ENCODE measurements at places on chromosomes 7 and 10.

- no peak for DNase-seq
Measured at GRCh38 chr7:34155220-34155908, 250.0 kb downstream of the BMPER start.

DNA sequence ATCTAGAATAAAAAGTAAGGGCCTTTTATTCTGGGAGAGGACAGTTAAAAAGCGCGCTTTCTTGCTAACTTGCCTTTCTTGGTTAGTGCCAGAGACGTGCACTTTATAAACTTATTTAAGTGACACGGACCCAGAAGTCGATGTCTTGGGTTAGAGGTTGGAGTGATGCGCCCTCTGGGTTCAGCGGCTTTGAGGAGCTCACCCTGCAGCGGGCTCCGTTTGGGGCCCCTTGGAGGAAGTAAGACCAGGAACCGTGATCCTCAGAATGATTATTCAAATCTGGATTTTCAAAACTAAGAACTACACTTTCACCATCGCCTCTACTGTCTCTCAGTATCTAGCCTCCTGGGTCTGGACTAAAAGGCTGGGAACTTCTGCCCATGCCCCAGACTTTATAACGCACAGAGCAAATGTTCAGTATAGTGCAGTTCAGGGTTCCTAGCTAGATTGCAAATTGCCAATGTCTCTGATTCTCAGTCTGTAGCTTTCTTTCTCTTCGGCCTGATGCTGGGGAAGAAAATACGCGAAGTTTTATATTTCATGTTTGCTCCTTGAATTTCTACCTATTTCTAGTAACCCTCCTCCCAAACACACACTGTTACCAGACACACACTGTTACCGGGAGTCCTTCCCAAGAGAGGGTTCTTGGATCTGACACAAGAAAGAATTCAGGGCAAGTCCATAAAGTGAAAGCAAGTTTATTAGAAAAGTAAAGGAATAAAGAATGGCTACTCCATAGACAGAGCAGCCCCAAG, 18.6 kb upstream of the SMO start:
- peak; percentile 7 for DNase-seq

DNA sequence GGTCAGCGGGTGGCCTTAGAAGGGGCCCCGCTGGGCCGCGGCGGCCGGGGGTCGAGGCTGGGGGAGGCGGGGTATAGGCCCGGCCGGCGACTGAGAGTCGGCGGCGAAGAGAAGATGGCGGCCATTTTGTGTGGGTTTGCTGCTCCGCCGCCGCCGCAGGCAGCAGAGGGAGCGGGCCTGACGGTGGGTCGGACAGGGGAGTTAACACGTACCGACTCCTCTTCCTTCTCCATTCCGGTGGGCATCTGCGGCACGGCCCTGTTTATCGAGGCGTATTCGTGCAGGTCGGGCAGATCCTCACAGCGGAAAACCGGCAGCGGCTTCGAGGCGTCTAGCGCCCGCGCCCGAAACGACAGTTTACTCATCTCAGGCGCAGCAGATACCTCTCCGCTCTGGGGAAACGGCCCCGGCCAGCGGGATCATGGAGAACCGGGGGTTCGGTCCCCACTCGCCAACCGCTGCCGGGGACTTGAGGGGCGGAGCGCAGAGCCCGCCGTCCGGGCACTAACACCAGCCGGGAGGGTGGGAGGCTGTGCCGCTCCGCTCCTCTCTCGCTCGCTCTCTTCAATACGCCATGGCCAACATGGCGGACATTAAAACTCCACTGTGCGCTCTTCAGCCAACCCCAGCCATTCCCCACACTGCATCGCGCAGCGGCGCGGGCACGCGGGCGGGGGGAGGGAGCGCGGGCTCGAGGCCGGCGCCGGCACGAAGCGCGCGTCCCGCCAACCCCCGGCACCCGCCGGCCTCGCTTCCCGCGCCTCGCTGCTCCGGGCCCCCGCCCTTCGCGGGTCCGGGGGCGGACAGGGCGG, at the start of gene EPC1:
EPC1 (minus strand) TSS at position 608 of the 812 bp plus-strand sequence; CDS start at position 365, 243 bp downstream.
- DNase-seq: peak; percentile 85

DNA sequence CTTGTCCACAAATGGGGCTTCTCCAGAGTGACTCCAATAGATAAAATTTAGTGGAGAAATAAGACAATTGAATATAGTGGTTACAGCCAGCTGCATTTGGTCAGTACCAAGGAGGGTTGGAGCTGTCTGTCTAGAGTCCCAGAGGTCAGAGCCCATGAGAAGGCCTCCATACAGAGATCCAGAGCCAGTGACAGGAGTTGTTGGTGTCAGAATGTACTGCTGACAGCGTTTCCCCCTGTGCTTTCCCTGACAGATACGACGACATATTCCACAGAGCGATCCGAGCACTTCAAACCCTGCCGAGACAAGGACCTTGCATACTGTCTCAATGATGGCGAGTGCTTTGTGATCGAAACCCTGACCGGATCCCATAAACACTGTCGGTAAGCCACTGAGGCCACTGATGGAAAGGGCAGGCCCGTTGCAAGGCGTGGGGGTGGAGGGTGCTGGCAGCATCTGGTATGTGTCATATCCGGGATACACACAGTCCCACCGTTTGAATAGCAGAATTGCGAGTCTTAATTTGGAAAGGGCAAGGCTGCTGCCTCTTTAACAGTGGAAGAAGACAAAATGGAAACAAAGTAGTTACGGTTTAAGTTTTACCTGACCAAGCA, 483.6 kb downstream of the NRG3 start:
- no peak for DNase-seq

DNA sequence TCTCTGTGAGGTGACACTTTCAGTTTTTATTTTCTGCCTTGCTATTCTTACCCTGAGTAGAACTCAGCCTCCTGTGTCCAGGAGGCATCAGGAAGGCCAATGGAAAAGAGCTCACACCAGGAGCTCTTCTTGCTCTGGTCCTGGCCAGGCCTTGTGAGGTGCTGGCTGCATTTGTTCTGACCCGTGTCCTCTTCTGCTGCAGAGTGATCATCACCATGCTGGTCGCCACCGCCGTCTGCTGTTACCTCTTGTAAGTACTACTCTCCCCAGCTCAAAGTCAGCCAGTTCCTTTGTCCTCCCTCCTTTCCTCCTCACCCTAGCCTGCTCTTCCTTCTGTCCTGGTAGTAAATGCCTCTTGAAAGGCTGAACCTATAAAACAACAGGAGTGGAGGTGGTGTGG, 1.6 kb downstream of the ATP6V0E2 start:
- no peak for DNase-seq

- DNase-seq: no peak
Measured at GRCh38 chr7:115038158-115038557, 116.3 kb downstream of the MDFIC start.

- DNase-seq: no peak
Measured at GRCh38 chr7:142645777-142646176, 103.5 kb upstream of the PRSS1 start.

DNA sequence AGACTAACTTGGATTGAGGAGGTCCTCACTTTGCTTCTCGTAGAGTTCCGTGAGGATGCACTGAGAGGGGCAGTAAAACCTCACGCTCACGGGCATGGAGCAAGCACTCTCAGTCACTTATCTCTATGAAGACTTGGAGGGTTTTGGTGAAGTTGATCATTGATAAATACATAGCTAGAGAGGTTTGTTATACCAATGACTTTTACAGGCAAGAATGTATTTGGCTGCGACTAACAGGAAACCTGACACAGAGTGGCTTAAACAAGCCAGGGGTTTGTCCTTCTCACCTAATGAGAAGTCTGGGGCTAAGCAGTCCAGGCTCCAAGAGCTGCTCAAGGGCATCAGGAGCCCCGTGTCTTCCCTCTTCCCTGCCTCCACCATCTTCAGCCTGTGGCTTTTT, 6.1 kb downstream of the BICC1 start:
- DNase-seq: no peak

- no peak for DNase-seq
Measured at GRCh38 chr7:33719059-33719581, 186.2 kb upstream of the BMPER start.

DNA sequence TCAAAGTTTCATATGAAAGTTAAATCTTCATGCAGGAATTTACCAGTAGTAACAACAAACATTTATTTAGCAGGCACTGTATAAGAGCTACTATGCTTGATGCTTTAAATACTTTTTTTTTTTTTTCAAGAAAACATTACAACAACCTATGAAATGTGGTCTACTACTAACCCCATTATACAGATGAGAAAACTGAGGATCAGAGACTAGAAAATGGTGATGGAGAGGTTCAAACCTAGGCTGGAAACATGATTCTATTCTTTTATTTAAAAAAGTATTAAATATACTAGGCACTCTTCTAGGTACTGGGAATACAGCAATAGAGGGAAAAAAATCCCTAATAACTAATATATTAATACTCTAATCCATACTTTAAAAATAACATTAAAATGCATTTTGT, 40.6 kb upstream of the TMEM168 start:
- DNase-seq: no peak

DNA sequence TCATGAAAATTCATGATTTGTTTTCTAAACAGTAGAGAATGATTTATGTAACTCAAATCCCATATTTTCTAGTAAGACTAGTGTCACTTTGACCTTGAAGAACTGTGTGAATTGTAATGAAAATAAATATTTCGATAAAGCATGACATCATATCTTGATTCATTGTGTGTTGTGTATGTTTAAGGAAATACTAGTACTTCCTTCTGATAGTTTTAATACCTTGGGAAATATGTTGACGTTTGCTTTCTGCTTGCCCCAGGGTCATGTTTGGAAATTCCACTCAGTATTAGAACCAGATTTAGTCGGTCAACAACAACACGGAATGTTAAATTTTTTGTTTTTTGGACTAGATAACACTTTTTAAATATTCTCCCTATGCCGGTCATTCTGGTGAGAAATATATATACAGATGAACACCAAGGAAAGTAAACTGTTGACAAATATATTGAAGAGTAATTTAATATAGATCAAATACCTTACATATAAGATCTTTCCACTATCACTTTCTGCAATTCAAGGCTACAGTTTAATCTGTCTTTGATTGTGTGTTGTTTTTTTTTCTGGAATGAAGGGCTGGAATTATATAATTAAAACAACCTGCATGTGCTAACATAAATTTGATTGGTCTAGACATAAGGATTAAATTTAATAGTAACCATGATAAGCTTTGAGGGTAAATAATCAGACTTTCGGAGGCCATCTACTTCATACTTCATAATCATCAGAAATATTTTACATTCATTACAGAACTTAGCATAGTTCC, 126.2 kb downstream of the MDFIC start:
- DNase-seq: no peak

DNA sequence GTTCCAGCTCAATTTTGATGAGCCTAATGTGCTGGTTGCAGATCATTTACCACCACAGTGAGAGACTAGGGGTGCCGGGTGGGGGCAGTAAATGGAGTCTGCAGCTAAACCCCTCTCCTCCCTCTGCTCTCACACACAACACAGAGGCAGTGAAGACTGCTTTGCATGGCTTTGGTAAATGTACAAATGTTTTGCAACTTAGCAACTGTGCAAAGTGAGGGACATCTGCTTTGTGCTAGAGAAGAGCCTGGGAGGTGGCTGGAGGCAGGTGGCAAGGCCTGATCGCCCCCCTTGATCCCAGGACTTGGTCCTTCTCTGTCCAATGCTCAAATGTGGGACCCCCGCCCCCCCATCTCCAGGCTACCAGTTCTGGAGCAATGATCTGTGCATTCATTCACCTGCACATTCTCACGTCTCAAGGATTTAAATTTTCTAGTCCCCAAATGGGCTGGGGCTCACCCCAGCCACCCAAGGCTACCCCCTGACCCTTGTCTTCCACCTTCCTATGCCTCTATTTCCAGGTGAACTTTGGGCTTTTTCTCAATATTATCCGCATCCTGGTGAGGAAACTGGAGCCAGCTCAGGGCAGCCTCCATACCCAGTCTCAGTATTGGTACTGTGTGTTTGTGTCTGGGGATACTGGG, 11.6 kb downstream of the GHRHR start:
- no peak for DNase-seq

DNA sequence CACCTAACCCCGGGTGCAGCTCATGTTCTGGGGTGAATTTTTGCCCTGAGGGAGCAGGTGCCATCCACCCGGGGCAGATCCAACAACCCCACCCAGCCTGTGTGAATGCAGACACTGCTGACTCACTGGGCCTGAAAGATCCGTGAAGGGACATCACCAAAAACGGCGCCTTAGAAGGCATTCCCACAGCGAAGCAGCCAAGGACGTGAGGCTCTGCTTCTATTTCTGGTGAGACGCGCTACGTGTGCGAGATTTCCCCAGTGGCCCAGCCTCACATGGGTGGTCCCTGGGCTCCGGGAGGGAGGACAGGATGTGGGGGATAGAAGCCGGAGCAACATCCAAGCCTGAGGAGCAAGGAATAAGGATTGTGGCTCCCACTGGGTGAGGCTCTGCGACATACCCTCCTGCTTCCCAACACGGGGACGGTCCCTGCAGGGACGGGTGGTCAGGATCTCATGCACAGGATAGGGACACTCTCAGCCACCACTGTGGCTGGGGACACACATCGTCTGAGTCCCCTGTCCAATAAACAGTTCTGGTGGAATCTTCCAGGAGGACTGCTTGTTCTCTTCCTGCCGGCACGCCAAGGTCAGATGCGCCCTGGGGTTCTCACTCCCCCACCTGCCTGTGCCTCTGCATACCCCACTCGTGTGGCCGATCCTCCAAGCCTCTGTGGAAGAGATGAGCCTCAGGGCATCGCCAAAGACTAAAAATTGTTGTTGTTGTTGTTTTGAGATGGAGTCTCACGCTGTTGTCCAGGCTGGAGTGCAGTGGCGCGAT, 70.2 kb downstream of the ZRANB1 start:
- DNase-seq: no peak

DNA sequence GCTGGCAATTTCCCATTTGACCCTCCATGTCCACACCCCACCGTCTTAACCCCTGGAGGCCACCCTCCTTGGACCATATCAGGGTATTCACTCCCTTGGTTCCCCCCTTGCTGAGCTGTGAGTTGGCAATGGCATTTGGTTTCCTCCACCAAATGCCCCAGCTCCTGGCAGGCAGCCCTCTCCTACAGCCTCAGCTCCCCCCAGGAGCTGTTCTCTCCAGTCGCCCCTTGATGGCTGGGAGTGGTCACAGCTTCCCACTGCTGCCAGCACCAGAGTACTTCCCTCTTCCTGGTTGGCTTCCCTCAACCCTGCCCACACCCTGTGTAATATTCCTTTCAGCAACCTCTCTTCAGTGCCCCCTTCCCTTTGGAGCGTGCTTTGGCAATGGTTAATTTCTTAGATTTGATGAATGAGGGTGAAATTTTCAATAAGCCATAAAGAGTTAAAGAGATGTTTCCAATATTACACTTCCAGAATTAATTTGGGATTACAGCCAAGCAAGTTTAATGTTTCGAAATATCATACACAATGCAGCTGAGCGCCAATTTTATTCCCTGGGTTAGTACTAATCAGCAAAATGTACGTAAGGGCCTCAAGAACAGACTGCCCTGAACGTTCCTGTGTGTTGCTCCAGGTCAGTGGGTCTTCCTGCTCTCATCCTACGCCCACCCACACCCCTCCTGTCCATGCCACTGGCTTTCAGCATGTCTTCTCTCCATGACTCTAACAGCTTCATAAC, 207.1 kb upstream of the NFE2L3 start:
- no peak for DNase-seq

GRCh38 chr7:105060923-105061322, 46.9 kb downstream of the KMT2E start:
- no peak for DNase-seq
